Fibroblast of skin of left quadriceps (primary cell): ENCODE measurements at places on chromosomes 4 and X.

- no peak for DNase-seq
Observed at GRCh38 chr4:95317085-95317793, 231.5 kb downstream of the UNC5C start.

GRCh38 chr4:28469387-28469786 lies 1608.7 kb downstream of the STIM2 start:
- DNase-seq, result no peak

- DNase-seq, result no peak
Observed at GRCh38 chr4:104451573-104451972, 43.1 kb downstream of the CXXC4 start.

DNA sequence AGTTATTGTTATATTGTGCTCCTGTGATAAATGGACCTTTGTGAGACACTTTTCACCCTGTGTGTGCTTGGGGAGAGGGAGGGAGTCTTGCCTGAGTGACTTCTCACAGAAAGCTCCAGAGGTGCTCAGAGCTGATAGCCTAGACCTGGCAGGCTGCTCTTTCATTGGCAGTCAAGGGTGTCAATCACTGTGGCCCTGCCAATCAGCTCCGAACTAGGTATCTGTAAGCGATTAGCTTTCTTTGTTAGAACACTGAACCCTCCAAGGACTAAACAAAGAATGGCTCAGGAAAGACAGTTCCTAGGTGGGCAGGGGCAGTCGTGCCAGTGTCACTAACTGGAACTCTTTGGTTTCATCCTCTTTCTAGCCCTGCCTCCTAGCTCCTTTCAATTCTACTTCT lies 2.7 kb upstream of the NALF2 start:
- DNase-seq, result no peak
